ENCODE measurements at places on chromosomes 4 and X.
A peak's percentile ranks its signal among the peaks of the same experiment; 100 is the strongest.

DNA sequence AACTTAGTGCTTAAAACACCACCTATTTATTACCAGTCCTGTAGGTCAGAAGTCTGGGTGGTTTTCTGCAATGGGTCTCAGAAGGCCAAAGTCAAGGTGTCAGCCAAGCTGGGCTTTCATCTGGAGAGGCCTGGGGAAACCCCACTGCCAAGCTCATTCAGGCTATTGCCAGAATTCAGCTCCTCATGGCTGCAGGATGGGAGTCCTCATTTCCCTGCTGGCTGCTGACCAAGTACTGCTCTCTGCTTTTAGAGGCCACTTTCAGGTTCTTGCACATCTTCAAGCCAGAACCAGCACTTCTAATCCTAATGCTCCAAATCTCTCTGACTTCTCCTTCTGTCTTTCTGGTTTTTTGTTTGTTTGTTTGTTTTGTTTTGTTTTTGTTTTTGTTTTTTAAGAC is 109.3 kb downstream of the BCOR start:
- no peak for DNase-seq

DNA sequence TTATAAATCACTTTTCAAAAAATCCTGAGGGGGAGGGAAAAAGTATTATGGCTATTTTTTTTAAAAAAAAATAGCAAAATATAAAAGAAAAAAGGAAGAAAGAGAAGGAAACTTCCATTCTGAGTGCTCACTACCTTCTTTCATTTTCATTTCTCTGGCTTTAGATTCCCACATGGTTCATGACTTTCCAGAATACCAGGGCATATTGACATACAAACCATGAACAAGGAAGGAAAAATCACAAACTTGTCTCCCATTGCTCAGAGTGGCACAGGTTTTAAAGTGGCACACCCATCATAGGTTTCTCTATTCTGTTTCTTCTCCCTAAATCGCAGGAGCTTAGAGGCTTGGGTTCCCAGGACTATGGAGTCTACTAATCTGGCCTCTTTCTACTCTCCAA is 136.3 kb upstream of the CXXC4 start:
- no peak for DNase-seq

DNA sequence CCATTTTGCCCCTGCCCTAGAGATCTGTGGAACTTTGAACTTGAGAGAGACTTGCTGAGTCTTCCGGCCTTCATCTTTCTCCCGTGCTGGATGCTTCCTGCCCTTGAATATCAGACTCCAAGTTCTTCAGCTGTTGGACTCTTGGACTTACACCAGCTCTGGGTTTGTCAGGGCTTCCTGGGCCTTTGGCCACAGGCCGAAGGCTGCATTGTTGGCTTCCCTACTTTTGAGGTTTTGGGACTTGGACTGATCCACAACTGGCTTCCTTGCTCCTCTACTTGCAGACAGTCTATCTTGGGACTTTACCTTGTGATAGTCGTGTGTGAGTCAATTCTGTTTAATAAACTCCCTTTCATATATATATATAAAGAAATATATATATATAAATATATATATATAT is 1071.0 kb downstream of the ADGRL3 start:
- DNase-seq: no peak

DNA sequence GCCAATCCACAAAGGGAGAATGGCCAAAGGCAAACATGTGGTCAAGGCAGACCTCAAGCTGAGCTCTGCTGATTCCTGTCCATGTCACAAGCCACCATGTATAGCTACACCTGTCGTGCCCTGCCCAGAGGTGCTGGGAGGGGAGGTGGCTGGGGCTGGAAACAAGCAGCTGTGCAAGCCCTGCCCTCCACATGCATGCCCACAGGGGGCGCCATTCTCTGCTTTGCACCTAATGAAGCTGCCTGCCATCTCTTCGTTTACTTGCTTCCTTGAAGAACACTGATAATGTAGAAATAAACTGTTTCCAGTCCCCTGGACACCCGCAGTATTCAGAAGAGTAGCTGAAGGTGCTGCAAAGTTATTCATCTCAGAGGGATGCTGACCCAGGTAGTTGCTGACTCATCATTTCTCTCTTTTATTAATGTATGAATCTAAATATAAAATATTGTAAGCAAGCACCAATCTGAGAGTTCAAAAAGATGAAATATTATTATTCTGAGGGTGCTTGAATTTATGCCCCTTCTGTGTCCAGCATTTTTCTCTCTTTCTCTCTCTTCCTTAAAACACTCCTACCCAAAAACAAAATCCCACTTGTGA is 278.6 kb downstream of the ADGRA3 start:
- peak; percentile 77 for DNase-seq

DNA sequence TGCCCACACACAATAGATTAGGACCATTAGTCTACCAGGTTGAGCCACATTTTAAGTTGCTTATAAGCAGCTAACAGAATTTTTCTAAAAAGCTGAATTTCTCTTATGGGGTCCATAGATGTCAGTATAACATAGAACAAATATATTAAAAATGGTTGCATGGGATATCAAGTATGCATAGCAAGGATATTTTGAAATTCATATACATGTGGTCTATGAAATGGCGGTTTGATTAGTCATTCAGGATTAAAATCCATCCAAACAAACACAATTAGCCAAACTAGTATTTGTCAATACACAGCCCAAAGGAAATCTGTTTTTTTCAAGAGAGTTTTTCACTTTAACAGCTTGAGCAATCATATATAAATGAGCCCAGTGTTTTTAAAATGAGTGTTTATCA is 33.5 kb upstream of the AMOT start:
- DNase-seq: no peak

DNA sequence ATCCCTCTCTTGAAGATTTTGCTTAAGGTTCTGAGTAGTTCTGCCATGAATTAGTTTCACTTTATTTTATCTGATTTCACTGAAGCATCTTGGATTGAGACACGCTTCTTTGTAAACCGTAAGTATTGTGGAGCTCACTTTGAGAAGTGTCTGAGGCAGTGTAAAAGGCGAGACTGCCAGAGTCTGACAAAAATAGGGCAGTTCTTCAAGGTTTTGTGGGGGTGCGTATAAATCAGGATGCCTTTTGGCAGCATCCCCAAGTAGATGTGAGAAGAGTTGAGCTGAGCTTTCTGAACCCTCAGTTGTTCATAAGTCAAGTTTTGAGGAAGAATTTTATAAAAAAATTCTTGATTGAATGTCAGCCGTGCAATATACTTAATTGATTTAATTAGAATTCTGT is 76.3 kb downstream of the RBPJ start:
- no peak for DNase-seq

- no peak for DNase-seq
These were observed 28.9 kb upstream of the MID1 start for GRCh38 chrX:10649265-10649664.

- DNase-seq: no peak
These were observed 38.5 kb downstream of the RAB33B start for GRCh38 chr4:139492429-139492828.

DNA sequence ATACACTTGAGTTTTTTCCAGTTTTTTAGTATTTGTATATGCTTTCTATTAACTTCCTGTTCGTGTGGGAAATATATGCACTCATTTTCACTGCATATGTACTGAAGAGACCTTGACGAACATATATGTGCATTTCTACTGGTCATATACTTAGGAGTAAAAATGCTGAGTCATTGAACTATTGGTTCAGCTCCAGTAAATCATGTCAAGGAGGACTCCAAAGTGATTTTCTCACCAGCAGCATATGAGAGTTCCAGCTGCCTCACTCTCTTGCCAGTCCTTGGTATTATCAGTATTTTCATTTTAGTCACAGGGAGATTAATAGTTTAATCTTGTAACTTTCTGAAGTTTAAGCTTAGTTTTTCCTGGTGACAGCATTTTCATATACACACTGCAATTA is 2750.2 kb downstream of the ARAP2 start:
- no peak for DNase-seq

DNA sequence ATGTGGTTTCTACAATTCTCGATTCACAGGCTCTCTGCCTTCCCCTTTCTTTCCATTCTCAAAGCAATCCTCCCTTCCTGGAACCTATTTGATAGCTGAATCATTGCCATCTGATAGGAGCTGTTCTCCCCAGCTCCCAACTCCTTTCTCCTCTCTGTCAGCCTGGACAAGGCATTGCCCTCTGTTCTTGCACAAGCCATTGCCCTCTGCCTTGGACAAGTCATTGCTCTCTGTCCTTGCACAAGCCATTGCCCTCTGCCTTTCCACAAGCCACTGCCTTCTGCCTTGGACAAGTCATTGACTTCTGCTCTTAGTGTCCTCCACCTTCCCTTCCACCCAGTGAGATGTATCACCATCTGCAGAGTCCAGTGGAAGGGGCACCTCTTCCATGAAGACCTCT is 256.1 kb upstream of the STS start:
- no peak for DNase-seq

DNA sequence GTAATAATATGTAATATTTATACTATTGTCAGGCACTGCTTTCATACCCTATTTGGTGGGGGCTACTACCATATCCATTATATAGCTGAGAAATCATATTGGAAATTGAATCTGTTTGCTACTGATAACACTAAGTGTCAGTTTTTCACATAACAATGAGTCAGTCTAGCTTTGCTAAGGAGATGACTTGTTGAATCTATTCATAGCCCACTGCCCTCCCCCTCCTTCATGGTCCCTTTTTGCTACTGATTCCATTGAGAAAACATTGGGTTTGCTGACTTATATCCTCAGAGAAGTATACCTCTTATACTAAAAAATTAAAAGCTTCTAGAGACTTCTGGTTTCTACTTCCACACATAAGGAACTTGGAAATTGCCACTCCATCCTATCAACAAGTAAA is 1898.4 kb downstream of the STIM2 start:
- no peak for DNase-seq

DNA sequence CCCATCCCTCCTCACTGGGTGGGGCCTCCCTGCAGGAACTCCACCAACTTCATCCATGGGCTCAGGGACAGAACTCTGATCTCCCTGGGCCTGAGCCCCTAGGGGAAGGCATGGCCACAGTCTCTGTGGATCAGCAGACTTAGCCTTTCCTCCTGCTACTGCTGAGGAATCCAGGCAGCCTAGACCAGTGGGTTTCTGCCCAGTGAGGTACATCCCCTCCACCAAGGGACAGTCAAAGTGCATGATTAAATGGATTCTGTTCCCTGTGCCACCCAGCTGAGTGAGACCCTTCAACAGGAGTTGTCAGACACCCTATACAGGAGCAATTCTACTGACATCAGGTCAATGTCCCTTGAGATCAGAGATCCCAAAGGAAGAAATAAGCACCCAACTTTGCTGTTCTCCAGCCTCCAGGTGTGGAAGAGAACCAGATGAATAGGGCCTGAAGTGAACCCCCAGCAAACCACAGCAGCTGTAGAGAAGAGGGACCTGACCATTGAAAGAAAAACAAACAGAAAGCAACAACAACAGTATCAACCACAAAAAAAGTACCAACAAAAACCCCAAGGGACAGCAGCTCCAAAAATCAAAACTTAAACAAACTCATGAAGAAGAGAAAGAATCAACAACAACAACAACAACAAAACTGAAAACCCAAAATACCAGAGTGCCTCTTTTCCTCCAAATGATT is 84.8 kb downstream of the CHIC1 start:
- no peak for DNase-seq

- no peak for DNase-seq
These were observed 53.3 kb upstream of the WDR1 start for GRCh38 chr4:10169839-10170387.

DNA sequence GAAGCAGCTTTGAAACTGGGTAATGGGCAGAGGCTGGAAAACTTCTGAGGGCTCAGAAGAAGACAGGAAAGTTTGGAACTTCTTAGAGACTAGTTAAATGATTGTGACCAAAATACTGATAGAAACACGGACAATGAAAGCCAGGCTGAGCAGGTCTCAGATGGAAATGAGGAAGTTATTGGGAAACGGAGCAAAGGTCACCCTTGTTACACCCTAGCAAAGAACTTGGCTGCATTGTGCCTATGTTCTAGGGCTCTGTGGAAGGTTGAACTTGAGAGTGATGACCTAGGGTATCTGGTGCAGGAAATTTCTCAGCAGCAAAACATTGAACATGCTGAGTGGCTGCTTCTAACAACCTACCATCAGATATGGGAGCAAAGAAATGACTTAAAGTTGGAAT is 50.8 kb upstream of the FBXW7 start:
- DNase-seq: no peak

GRCh38 chr4:40572692-40573310 is 56.9 kb downstream of the RBM47 start:
- DNase-seq: no peak

- no peak for DNase-seq
These were observed 20.1 kb downstream of the ENPP6 start for GRCh38 chr4:184197536-184198082.

DNA sequence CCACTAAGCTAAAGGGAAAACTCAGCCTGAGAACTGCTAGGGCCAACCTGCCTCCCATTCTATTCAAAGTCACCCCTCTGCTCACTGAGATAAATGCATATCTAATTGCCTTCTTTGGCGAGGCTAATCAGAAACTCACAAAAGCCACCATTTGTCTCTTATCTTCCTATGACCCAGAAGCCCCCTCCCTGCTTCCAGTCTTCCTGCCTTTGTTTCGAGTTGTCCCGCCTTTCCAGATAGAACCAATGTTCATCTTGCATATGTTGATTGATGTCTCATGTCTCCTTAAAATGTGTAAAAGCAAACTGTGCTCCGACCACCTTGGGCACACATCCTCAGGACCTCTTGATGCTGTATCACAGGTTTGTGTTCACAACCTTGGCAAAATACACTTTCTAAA is 459.8 kb downstream of the FSTL5 start:
- no peak for DNase-seq

DNA sequence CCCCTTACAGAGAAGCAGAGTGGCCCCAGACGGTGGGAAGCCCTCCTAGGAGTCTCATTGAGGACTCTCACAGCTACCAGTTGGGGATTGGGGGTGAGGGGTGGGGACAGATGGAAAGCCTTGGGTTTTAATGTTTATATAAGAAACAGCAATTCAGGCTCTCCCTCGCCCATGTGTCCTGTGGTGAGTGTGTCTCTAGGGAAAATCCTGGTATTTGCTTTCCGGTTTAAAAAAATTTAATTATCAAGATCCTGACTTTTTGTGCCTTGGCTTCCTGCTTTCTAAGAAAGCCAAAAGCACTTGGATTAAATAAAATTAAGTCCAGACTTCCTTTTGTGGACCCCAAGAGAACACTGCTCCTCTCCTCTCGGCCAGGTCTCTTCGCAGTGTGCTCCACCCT is 93.8 kb downstream of the SOWAHB start:
- no peak for DNase-seq

- no peak for DNase-seq
These were observed 124.9 kb downstream of the STAG2 start for GRCh38 chrX:124086411-124086810.

DNA sequence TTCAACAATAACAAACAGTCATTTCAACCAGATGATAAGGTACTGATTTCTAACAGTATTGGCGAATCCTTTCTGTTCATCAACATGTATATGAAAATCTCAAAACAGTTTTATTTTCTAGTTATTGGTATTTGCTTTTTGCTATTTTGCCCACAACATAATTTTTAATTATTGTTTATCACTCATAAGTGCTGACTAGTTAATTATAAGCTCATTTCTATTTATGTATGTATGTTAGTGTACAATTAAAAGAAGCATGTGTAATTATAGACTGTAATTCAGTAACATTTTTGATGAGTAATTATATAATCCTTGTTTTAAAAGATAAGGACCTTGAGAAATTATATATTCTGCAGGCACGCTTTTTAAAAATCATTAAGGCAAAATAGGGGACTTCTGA is 67.2 kb upstream of the NPNT start:
- DNase-seq: no peak

All from D341Med (cell line).